Activated naive CD4-positive, alpha-beta T cell treated with anti-CD3 and anti-CD28 coated beads, Interleukin-2, amount 50 U/mL, for 16 hours (primary cell): ENCODE measurements at places on chromosomes 5 and 9.

GRCh38 chr9:107693625-107694326 lies 204.2 kb upstream of the KLF4 start:
- DNase-seq = no peak

DNA sequence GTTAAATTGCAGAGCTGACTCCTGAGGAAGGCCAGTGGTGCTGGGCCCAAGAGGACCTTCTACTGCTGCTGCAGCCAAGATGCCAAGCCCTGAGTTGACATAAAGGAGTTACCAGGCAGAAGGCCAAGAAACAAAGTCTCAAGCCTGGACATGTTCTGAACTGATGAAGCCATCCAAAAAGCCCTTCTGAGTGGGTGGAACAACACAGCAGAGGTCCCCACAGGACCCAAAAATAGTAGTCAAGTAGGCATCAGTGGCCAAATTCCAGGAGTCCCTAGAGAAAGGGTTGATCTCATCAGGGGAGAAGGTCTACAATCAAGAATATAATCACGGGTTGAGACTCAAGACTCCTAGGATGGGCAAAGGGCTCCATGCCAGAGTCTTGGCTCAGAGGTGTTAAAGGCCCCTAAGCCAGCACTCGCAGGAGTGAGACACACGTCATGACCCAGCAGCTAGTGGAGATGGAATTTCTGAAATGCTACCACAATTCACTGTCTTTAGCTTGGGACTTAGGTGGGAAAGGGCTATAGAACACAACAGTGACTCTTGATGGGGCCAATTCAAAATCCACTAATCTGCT lies 119.7 kb downstream of the FANCC start:
- no peak for DNase-seq

DNA sequence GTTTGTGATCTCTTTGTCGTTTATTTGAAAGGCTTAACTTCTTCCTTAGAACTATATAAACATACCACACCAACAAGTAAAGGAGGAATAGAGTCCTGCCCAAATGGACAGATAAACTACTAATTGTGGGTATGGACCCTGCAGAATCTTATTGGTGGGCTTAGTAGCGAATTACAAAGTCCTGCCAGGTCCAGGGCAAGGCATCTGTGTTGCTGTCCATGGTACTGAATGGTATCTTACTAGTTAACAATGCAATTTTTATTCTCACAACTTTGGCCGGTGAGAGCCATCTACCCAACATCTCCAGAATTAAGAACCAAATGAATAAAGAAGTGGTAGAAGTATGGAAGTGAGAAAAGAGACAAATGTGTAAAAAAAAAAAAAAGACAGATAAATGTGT lies 1782.4 kb upstream of the WWC1 start:
- no peak for DNase-seq

DNA sequence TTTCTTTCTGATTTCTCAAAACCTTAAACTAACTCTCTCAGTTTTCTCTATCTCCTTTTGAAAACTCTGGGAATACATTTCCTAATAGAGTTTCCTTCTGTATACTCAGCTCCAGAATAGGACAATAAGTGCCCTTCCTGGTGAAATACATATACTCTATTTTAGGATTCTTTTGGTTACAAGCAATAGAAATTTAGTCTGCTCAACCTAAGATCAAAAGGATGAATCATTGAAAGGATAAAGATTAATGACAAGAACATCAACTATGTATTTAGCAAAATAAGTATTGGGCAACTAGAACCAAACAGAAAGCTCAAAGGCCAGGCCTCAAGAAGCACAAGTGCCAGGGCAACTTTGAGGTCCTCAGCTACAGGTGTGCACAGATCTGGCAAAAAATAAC lies 127.1 kb downstream of the ADAMTSL1 start:
- no peak for DNase-seq

- DNase-seq = no peak
Observed at GRCh38 chr9:109689701-109690100, 90.3 kb upstream of the PALM2AKAP2 start.

DNA sequence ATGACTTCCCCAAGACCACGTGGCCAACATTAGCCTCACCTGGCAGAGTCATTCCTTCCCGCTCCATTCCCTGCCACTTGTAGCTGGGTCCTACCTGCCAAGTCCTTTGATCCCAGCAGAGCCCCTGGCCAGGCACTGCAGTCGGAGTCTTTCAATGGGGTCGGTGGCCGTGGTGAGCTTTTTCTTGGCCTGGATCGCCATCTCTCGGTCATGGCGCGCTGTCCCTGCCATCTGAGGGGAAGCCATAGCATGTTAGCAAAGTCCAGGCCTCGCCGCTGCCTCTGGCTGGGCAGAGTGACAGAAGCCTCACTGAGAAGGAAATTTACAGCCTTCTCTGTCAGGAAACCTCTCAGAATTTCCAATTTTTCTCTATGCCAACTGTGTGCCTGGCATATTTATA lies 17.5 kb downstream of the CAPSL start:
- no peak for DNase-seq

DNA sequence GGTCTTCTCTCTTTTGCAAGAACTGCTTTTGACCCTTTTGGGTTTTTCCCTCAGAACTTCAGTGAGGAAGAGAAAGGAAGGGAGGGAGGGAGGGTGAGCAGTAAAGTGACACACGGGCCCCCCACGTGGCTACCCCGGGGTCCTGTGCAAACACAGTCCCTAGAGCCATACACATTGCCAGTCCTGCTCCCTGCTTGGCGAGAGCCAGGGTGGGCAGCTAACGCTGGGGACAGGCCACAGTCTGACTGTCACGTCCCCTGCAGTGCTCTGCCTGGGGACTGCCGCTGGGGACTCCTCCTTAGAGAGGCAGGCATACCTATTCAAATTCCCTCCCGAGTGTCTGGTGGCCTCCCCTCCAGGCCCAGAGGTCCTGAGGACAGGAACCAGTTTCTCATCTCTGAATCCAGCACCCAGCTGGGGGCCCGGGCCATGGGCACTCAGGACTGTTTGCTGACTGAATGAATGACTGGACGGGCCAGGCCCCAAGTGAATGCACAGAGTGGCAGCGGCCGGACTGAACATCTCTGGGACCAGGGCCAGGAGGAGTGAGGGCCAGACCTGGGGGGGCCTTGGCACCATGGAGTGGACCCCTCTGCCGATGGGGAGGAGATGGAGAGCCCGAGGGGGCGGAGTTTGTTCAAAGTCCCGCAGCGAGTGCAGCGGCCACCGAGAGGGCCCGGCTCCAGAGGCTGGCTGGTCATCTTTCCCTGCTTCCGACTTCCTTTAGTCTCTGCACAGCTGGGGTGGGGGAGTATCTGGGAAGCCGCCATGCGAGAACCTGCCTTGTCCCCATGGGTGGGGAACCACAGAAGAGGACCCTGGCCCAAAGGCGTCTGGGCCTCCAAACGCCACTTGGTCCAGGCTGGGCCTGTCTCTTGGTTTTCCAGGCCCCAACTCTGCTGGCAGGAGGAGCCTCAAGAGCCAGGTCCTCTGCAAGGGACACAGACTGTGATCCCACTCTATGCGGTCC lies 5.8 kb downstream of the CCDC187 start:
- no peak for DNase-seq

DNA sequence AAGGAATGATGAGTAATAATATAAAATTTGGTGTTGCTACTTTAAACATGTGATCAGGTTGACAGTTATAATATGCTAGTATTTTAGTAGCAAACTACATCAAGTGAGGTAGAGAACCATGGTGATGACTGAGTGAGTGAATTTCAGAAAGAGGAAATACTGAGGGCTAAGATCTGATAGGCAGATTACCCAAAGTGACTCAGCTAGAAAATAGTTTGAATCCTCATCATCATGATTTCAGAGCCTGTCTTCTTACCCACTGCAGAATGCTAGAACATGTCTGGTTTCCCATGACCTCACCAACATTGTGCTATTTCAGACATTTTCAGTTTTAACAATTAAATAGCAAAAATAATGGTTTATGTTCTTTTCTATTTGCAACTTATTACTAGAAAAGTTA lies 602.1 kb downstream of the TAF11L14 start:
- DNase-seq = no peak

GRCh38 chr5:150407096-150407720 lies 5.5 kb downstream of the CD74 start:
- DNase-seq = no peak
